Fibroblast of skin of back (primary cell): ENCODE measurements at places on chromosomes 16 and 17.

DNA sequence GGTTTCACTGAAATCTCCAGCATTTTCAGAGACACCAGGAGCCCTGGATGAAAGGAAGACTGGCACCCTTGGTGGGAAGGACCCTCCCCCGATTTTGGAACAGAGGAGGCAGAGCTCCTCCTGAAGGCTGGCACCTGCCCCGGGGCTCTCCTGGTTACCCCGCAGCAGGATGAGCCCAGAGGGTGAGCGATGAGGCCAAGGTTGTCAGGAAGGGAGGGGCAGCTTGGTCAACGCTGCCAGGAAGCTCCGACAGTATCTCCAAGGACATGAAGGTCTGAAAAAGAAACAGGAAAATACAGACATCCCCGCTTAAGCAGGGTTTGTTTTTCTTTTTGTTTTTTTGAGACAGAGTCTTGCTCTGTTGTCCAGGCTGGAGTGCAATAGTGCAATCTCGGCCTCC is 15.5 kb upstream of the ACSF3 start:
- no peak for DNase-seq

- no peak for DNase-seq
Measured at GRCh38 chr17:47993031-47993564, 22.2 kb downstream of the CDK5RAP3 start.

DNA sequence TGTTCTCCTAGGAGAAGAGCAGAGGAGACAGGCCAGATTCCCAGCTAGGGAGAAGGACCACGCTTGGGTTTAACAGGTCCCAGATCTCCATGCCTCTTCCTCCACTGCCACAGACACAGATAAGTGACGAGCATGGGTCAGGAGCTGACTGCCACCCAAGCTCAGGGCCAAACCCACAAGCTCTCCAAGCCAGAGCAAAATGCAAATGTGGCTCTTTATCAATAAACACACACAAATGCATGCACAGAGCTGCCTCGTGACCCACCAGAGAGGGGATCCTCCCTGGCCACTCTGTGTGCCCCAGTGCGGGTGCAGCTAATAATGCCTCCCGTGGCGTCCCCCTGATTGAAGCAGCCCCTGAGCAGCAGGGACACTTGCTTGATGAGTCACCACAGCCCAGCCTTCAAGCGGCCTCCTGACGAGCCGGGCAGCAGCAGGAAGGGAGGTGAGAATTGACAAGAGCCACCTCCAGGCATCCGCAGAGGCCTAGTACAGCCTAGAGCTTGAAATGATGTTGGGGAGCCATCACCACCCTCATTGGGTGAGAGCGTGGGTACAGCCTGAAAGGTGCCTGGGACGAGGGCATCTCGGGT is 143.9 kb downstream of the CCDC182 start:
- DNase-seq = no peak

GRCh38 chr17:27633312-27634025 is 2.5 kb downstream of the LGALS9 start:
- DNase-seq = no peak

GRCh38 chr17:79000396-79001189 is 9.0 kb downstream of the CANT1 start:
- DNase-seq = no peak

GRCh38 chr16:23690771-23691482 is 12.2 kb downstream of the PLK1 start:
- no peak for DNase-seq

DNA sequence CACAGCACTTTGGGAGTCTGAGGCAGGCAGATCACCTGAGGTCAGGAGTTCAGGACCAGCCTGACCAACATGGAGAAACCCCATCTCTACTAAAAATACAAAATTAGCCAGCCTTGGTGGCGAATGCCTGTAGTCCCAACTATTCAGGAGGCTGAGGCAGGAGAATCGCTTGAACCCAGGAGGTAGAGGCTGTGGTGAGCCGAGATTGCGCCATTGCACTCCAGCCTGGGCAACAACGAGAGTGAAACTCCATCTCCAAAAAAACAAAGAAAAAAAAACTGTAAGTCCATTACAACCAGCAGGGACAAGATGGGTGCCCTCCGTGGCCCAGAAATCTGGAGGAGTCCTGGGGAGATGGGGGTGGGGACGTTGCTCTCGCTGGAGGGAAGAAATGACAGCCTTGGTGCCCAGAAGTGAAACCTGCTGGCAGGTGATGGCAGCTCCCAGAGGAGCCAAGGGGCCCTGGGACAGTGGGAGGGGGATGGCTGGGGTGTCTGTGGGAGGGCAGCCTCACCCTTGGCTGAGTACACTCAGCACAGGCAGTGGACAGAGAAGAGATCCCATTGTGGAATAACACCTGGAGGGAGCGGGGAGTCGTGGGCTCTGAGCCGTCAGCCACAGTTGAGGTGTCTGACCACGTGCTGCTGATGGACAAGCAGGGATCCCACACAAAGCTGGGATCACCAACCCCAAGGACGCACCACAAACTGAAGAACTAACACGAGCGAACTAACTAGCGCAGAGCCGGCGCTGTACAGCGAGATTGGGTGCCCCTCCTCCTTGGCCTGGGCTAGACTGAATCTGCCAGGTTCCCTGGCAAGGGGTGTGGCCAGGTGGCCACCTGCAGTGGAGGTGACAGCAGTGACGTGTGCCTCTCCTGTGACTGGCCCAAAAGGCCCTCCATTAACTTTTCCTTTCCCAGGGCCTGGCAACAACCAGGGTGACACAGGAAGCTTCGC is 46.9 kb upstream of the BAHCC1 start:
- DNase-seq = no peak

GRCh38 chr16:69166946-69167930 is 19.7 kb upstream of the SNTB2 start:
- peak; percentile 49 for DNase-seq

DNA sequence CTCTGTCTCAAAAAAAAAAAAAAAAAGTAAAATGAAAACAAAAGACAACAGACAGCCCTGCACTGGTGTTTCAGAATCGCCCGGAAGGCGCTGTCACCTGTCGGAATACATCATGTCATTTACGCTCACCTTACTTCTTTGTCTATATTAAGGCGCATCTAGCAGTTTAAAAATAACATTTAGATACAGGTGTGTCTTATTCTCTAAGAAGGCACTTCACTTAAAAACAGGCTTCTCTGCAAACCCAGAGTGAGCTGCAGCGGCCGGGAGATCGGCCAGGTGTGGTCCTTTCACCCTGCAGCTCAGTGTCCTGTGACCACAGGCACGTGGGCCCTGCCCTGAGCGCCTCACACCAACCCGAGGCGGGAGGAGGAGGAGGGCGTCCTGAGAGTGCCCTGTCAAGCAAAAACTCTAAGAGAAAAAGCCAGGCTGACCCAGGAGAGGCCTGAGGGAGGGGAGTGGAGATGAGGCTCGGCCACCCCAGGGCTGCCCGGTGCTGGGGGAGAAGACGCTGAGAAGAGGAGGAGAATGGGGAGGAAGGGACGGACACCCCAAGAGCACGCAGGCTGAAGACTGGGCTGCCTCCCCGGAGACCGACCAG is 3.3 kb upstream of the LMF1 start:
- no peak for DNase-seq

DNA sequence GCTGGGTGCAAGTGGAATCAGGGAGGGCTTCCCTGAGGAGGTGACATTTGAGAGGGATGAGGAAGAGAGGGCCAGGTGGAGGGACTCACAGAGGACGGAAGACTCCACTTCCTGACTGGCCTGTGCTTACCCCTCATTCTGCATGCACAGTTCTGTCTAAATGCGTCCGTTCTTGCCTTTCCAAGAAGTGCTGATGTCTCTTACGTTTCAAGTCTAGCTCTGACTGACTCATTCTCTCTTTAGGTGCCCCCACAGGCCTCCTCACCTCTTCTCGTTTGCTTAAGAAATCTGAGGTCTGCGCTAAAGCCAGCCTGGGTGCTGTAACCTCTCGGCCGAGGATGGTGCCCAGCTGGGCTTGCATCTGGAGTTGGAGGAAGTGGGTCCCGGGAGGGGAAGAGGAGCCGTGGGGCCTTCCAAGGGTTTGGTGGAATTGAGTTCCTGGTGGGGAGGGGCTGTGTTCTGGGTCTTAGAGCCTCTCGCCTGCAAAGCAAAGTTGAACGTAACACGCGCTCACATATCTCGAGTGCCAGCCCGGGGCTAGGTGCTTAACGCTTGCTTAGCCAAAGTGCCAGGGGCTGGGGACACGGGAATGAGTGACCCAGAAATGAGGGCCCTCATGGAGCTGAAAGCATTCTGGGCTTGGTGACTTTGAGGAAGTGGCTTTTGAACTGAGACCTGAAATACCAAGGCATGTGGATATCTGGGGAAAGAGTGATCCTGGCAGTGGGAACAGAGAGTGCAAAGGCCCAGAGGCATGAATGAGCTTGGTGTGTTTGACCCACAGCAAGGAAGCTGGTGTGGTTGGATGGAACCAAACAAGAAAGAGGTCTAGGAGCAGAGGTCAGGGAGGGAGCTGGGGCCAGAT is 4.8 kb downstream of the IL4R start:
- no peak for DNase-seq

DNA sequence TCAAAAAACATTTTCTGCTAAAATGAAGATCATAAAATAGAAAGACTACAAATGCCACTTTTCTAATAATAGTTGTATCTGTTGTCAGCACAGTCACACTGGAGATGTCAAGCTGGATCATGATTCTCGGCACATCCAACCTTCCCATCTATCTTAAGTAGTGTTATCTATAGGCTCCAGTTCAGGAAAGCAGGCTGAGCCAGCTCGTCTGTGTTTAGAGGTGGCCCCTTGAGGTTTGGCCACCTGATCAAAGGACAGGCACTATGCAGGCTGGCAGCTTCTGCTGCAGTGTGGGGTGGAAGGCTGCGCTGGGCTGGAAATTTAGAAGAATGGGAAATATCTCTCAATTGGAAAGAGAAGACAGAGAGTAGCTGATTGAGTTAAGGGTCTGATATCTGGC is 32.4 kb downstream of the SMYD4 start:
- DNase-seq = no peak

- DNase-seq = no peak
Measured at GRCh38 chr16:81651758-81652718, 127.1 kb upstream of the PLCG2 start.

DNA sequence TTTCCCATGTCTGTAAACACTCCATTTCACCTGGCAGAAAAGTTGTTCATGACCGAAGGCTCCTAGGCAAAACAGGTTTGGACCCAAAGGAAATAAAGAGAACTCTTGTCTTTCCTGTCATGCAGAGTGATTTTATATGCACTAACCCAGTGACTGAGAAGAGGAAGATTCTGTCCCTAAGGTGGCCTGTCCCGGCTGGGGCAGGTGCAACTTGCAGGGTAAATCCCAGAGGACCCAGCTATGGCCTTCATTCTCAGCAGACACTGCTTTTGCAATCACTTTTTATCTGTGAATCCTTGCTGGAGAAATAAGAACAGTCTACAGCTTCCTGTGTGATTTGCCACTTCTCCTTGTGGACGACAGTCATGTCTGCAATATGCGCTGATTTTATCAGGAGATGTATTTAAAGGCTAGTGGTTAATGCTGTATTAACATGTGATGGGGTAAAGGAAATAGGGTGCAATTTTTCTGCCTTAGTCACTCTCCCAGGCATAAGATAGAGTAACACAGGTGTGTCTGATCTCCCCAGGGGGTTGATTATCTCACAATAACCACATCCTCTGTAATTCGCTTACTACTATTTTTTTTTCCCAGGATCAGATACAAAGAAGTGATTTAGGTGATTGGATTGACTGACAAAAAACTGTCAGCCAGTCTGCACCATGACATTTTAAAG is 696.8 kb upstream of the SOX9 start:
- DNase-seq = no peak

GRCh38 chr16:88928405-88929090 is 48.5 kb downstream of the CBFA2T3 start:
- DNase-seq = no peak

- no peak for DNase-seq
Measured at GRCh38 chr17:65751263-65751662, 189.8 kb upstream of the AXIN2 start.

DNA sequence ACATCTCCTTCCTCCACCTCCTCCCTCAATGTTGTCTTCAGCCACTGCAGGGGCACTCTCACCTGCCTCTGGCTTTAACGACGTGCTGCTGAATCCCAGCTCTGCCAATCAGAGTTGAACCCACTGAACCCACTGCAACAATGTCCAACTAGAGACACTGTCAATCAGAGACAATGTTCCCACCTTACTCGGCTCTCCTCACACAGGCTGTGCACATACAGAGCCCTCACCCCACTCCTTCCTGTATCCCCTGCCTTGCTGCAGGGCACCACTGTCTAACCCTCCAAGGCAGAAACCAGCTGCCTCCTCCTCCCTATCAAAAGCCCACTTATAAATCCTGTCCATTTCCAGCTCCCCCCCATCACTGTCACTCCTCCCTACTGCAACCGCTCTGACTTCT is 58.7 kb downstream of the ANKRD11 start:
- DNase-seq = no peak

DNA sequence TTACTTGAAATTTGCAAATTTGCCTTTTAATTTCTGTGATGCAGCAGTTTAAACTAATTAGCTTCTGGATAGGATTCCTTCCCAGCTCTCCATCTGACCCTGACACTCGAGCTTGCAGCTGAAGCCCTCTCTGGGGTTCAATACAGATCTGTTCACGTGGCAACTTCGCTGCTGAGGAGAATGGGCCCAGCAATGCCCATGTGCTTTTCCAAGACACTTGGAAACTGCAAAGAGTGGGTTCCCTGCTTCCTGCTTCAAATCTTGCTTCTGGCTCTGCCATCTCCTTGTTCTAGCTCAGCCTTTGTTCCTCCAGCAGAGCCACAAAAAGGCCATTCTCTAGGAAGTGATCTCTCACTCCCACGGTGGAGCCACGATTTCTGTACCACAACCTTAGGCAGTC is 50.0 kb upstream of the IRX6 start:
- DNase-seq = no peak

DNA sequence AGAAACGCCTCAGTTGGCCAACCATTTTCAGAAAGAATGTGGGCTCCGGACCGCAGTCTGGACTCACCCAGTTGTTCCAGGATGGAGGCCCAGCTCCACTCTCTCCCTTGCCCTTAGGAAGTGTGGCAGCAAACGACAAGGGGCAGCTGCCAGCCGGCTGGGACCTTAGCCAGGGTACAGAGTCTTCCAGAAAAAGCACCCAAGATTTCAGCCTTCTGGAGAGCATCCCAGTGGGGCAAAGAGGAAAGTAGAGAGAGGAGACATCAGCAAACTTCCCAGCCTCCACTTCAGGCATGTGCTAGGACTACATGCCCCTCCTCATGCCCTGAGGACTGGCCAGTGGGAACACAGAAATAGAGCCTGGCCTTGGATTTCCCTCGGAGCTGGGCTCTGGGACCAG is 56.8 kb upstream of the SCNN1B start:
- no peak for DNase-seq

DNA sequence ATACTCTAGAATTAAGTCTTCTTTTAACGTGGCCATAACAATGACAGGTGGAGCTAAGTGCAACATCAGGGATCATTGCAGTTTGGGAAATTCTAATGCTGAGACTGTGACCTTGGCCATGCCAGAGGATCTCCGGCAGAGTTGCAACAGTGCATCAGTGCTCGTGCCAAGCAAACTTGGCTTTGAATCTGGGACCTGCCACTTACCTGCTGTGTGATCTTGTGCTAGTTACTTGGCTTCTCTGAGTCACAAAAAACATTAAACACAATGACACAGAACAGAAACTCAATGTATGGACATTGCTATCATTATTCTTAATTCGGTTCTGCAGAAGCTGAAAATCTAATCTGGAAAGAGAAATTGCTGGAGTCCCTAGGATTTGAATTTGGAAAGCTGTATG is 435.5 kb upstream of the CCL2 start:
- no peak for DNase-seq
